Vagina (tissue), 2 donors: ENCODE measurements at places on chromosomes 12 and 14.
A peak's percentile ranks its signal among the peaks of the same experiment; 100 is the strongest.

- DNase-seq, result no peak
- no peak overlapping the region for H3K27ac ChIP-seq
- no peaks in the 10 kb centered on the region for H3K36me3 ChIP-seq
- H3K4me1 ChIP-seq, result no peaks in the 10 kb centered on the region
- H3K27me3 ChIP-seq, result no peaks in the 10 kb centered on the region
Measured at GRCh38 chr14:82080370-82080769, 546.7 kb upstream of the SEL1L start.

GRCh38 chr14:77524536-77524935 lies 25.9 kb upstream of the ISM2 start:
- H3K36me3 ChIP-seq, result no peaks in the 10 kb centered on the region
- H3K4me3 ChIP-seq, result no peak overlapping the region
- H3K27ac ChIP-seq, result no peak overlapping the region
- no peak for DNase-seq

- DNase-seq, result no peak
- H3K27me3 ChIP-seq, result no peaks in the 10 kb centered on the region
Measured at GRCh38 chr12:99960311-99960710, 24.4 kb downstream of the ANKS1B start.

- H3K27ac ChIP-seq, result no peak overlapping the region
- H3K27me3 ChIP-seq, result no peaks in the 10 kb centered on the region
- no peaks in the 10 kb centered on the region for H3K4me1 ChIP-seq
- DNase-seq, result no peak
- no peak overlapping the region for H3K4me3 ChIP-seq
- H3K36me3 ChIP-seq, result no peaks in the 10 kb centered on the region
Measured at GRCh38 chr12:54940727-54941315, 43.7 kb downstream of the TESPA1 start.

DNA sequence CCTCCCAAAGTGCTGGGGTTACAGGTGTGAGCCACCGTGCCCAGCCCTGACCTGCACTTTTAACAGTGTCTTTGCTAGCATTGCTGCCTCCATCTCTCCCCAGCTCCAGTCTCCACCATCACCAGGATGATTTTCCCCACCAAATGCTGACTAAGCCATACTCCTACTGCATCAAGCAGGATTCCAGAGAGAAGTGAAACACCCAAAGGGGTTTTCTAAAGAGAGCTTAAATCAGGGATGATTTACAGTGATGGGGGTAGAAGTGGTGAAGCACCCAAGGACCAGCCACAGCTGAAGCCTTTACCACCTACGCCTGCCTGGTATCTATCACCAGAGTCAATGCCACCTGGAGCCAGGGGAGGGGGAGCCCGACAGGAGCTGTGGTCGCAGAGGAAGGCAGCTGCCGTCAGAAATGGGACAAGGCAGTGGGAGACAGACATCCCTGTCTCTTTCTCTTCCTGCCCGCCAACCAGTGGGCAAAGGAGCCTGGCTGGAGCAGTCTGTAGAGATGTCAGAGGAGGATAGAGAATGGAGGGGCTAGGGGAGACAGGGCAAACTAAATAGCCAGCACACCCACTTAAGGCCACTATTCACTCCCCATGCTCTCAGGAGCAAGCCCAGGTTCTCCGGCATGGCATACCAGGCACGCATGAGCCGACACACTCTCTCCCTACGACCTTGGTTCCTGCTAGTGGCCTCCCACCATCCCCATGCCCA lies 22.4 kb upstream of the CD9 start:
- no peaks in the 10 kb centered on the region for H3K27me3 ChIP-seq
- peaks cover 41% of the 10 kb centered on the region for H3K4me1 ChIP-seq
- no peak overlapping the region for H3K4me3 ChIP-seq
- no peak overlapping the region for H3K27ac ChIP-seq

DNA sequence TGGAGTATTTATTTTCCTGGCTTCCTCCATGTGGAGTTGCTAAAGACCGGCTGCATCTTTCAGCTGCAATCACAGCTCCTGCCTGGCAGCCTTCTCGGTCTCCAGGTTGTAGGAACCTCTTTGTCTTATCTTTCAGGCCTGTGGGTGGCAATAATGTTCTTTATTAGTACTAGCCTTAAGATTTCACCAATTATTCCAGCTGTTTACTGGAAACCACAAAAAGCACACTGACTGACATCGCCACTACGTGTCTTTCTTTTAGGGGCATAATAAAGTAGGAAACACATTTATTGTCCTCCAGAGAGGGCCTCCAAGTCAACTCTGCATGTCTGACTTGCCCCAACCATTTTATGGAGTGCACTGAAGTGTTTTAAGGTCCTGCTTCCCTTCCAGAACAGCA lies 1116.5 kb upstream of the TMEM132C start:
- H3K27ac ChIP-seq, result no peak overlapping the region
- H3K27me3 ChIP-seq, result no peaks in the 10 kb centered on the region
- H3K4me3 ChIP-seq, result no peak overlapping the region

- H3K36me3 ChIP-seq, result no peaks in the 10 kb centered on the region
- H3K4me1 ChIP-seq, result no peaks in the 10 kb centered on the region
- no peak overlapping the region for H3K27ac ChIP-seq
- H3K4me3 ChIP-seq, result no peak overlapping the region
- no peak for DNase-seq
- no peaks in the 10 kb centered on the region for H3K27me3 ChIP-seq
Measured at GRCh38 chr12:20475542-20475941, 107.2 kb downstream of the PDE3A start.

DNA sequence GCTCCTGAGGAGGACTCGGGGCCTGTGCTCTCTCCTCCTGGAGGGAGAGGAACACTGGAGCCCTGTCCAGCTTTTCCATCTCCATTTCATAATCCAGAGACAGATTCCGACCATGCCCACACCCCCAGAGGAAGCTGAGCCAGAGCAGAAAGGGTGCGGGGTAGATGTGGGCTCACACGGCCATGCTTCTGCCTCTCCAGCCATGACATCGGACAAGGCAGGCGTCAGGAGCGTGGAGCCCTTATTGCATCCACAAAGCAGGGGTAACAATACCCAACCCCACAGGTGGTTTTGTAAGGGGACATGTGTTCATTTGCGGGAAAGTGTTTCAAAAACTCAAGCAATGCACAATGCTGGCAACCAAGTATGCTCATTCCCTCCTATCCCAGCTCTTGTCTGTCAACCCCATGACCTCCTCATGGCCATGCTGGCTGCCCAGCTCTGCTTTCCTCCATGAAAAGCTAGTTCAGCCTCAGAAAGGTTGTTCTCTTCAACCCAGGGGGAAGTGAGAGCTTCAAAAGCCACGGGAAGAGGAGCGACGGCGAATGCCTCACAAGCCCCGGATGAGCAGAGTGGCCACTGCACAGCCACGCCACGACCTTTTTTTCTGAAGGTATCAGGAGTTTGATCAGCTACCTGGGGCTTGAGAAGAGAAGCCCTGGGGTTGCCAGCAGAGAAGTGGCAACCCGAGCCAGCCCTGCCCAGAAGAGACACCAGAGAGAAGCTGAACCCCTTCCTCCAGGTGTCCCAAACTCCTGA lies 161.7 kb downstream of the DPF3 start:
- no peak for DNase-seq
- H3K27ac ChIP-seq, result no peak overlapping the region
- no peaks in the 10 kb centered on the region for H3K27me3 ChIP-seq
- no peaks in the 10 kb centered on the region for H3K4me1 ChIP-seq
- no peaks in the 10 kb centered on the region for H3K36me3 ChIP-seq
- no peak overlapping the region for H3K4me3 ChIP-seq

DNA sequence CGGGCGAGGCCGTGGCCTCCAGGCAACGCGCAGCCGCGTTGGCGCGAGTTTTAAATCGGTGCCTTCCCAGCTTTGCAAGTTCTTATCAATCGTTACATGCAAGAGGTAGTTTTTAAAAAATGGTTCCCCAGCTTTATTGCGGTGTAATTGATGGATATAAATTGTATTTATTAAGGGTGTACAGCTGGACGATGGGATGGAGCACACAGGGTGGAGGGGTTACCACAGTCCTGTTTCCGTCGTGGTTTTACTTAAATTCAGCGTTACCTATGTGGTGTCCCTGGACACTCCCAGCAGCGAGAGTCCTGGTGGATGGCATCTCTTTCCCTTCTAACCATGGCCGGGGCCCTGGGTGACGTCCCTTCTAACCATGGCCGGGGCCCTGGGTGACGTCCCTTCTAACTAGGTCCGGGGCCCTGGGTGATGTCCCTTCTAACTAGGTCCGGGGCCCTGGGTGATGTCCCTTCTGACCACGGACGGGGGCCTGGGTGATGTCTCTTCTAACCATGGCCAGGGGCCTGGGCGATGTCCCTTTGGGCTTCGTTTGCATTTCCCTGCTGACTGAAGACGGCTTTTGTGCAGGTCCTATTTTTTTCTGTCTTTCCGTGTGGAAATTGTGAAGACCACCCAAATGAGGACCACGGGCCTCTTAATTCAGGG lies 97.9 kb downstream of the TNFAIP2 start:
- peaks cover 13% of the 10 kb centered on the region for H3K4me1 ChIP-seq
- H3K4me3 ChIP-seq, result peak overlapping the region; percentile 50
- DNase-seq, result no peak
- peak overlapping the region; percentile 52 for H3K27ac ChIP-seq
- no peaks in the 10 kb centered on the region for H3K27me3 ChIP-seq
- no peaks in the 10 kb centered on the region for H3K36me3 ChIP-seq

GRCh38 chr14:61250063-61250462 lies 31.1 kb downstream of the TMEM30B start:
- no peaks in the 10 kb centered on the region for H3K36me3 ChIP-seq
- H3K4me3 ChIP-seq, result no peak overlapping the region
- DNase-seq, result no peak
- H3K27ac ChIP-seq, result no peak overlapping the region
- H3K4me1 ChIP-seq, result peaks cover 3% of the 10 kb centered on the region

- H3K4me1 ChIP-seq, result no peaks in the 10 kb centered on the region
- no peak overlapping the region for H3K4me3 ChIP-seq
- DNase-seq, result no peak
- H3K36me3 ChIP-seq, result no peaks in the 10 kb centered on the region
- no peak overlapping the region for H3K27ac ChIP-seq
Measured at GRCh38 chr12:97716356-97716755, 253.8 kb downstream of the RMST start.

DNA sequence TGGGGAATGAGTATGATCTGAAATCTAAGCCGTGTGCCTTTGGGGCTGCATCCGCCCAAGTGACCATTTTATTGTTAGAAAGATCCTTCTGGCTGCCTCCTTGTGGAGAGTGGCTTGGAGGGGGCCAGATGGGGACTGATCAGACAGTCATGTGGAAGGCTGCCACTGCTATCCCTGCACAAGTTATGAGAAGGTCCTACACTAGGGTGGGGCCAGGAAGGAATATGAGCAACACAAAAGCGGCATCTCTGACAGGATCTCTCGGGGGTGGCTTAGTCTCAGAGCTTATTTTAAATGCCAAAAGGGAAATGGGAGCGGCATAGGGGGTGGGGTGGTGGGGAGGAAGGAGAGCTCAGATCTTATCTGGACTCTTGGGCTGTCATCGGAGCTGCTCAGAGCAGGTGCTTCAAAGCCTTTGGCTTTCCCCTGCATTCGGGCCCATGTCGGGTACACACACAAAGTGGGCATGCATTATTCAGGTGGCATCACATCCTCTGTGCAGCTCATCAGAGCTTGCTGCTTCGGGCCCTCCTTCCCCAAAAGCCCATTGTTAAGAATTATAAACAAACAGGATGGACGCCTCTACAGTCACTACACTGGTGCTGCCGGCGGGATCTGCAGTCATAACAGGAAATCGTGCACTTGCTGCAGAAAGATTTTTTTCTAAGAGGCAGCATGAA lies 805.4 kb downstream of the VRK1 start:
- no peak for DNase-seq
- no peaks in the 10 kb centered on the region for H3K36me3 ChIP-seq

GRCh38 chr12:103745962-103746361 lies 95.1 kb downstream of the NT5DC3 start:
- peaks cover 6% of the 10 kb centered on the region for H3K4me1 ChIP-seq
- no peaks in the 10 kb centered on the region for H3K36me3 ChIP-seq
- no peak for DNase-seq
- H3K27me3 ChIP-seq, result no peaks in the 10 kb centered on the region
- H3K4me3 ChIP-seq, result no peak overlapping the region

- H3K4me3 ChIP-seq, result peak within 1 kb of the TSS; percentile 72
- H3K27me3 ChIP-seq, result no peaks in the 10 kb centered on the region
- H3K4me1 ChIP-seq, result peaks cover 13% of the 10 kb centered on the region
- H3K27ac ChIP-seq, result peak within 1 kb of the TSS; percentile 88
- H3K36me3 ChIP-seq, result no peaks in the 10 kb centered on the region
Measured at GRCh38 chr14:94129111-94129757, at the start of gene IFI27L2. TSS of gene IFI27L2 (minus strand) at chr14:94129604. CDS start at chr14:94129564, 40 bp downstream.

DNA sequence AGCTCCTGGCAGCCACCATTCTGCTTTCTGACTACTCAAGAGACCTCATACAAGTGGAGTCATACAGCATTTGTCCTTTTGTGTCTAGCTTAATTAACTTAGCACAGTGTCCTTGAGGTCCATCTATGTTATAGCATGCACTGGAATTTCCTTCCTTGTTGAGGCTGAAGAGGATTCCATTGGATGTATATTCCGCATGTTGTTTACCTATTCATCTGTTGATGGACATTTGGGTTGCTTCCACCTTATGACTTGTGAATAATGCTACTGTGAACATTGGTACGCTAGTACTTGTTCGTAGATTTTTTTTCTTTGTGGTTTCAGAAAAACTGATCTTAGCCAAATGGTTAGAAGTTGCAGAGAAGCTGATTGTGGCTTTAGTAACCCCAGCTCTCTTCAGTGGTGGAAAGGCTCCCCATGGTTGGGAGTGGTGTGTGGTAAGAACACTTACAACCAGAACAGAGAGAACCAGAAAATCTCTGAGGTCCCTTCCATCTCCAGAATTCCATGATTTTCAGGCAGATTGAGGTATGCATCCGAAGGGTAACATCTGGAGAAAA lies 118.4 kb downstream of the SAMD4A start:
- no peak for DNase-seq
- H3K27me3 ChIP-seq, result no peaks in the 10 kb centered on the region
- peak overlapping the region; percentile 92 for H3K27ac ChIP-seq
- H3K4me3 ChIP-seq, result no peak overlapping the region
- H3K36me3 ChIP-seq, result no peaks in the 10 kb centered on the region
- H3K4me1 ChIP-seq, result peaks cover 55% of the 10 kb centered on the region

- no peak overlapping the region for H3K4me3 ChIP-seq
- H3K27ac ChIP-seq, result no peak overlapping the region
- no peaks in the 10 kb centered on the region for H3K27me3 ChIP-seq
- no peak for DNase-seq
Measured at GRCh38 chr12:94806617-94807016, 156.3 kb upstream of the TMCC3 start.

DNA sequence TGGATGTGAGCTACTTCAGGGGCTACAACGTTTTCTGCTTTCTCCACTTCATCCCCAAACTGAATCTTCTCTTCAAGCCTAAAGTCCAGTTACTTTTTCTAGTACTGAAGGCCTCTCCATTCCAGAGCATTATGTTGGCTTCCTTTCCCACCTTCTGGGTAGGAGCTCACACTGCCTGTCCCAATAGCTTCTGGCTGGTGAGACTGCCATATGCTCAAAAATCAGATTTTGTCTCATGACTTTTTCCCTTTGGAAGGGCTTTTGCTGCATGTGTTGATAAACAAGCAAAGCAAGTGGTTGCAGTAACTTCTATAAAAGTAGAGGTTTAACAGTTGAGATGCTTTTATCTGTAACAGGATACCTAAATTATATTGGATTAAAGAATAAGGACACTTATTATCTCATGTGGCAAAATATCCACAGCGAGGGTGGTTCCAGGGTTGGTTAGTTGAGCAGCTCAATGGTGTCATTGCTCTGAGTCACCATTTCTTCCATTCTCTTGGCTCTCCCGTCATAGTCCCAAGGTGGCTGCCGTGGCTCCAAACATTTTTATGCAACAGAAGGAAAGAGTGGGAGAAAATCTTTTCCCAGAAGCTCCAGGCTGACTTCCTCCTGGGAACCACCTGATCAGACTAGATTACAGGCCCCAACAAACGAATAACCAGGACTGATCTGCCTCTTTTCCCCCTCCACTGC lies 15.1 kb upstream of the PPFIBP1 start:
- no peak overlapping the region for H3K27ac ChIP-seq
- H3K4me1 ChIP-seq, result no peaks in the 10 kb centered on the region
- H3K27me3 ChIP-seq, result no peaks in the 10 kb centered on the region
- no peaks in the 10 kb centered on the region for H3K36me3 ChIP-seq
- DNase-seq, result no peak
